ENCODE measurements at places on chromosomes 7 and 10. TPM values are rescaled to one million over a fixed set of nuclear protein-coding genes. Genes with fewer than 3 reads are reported as not detected.
A peak's percentile ranks its signal among the peaks of the same experiment; 100 is the strongest.

DNA sequence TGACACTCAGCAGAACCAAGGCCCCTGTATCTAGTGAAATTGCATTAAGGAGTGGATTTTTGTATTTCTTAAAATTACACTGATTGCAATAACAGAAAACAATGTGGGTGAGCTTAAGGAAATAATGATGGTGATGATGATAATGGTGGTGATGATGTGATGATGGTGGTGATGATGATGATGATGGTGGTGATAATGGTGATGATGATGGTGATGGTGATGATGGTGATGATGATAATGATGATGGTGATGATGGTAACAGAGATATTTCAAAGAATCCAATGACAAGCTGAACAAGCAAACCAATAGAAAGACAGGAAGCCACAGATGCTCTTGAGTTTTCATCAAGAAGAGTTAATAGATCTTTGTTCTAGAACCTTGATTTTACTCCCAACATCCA, 630.7 kb upstream of the AUTS2 start:
- DNase-seq = no peak

DNA sequence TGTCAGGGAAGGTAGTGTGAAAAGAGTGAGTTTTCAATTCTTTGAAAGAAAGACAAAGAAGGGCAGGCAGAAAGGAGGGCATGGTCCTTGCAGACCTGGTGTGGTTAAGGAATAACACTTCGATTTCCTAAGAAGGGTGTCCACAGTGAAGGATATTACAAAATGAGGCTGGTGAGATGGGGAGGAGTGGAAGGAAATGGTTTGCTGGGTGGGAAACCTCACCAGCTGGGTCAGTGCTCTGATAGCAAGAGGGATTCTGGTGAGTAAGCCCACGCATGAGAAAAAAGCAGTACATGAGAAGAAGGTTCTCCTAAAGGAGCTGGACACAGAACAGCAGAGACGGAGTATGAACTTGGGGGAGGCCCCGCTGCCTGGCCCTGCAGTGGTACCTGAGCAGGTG, 230.6 kb upstream of the PLXNA4 start:
- DNase-seq = no peak

DNA sequence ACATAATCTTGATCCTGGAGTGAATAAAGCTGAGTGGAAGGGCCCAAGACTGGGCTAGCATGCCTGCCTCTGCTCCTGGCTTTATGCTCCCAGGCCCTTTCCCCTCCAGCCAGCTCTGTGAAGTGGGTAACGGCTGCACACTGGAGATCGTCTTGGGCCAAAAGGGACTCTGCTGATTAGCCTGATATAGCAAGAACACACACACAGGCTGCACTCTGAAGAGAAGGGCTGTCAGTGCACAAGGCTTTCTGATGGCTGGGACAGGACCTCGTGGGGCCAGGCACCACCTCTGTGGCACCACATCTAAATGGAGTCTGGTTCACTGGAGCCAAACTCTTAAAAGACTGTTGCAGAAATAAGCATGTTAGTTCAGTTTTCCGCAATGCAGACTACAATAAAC, 161.4 kb downstream of the NEURL1 start:
- no peak for DNase-seq

DNA sequence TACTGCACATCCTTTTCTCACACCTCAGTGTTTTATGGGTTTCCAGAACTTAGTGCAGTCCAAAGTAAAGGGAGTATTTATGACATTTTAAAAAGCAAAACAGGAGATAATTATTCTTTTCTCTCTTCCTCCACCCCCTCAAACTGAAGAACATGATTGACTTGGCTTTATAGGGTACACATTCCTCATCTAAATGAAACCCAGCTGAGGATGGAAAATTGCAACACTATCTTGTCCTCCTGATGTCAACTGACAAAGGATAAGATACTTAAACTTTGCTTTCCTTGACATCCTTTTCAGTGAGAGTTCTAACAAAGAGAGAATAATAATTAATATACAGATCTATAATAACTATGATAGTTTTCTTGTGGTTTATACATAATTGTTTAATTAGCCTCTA, 299.1 kb downstream of the BBS9 start:
- DNase-seq = no peak

- no peak for DNase-seq
These were observed 66.1 kb downstream of the AMZ1 start for GRCh38 chr7:2754086-2754485.

DNA sequence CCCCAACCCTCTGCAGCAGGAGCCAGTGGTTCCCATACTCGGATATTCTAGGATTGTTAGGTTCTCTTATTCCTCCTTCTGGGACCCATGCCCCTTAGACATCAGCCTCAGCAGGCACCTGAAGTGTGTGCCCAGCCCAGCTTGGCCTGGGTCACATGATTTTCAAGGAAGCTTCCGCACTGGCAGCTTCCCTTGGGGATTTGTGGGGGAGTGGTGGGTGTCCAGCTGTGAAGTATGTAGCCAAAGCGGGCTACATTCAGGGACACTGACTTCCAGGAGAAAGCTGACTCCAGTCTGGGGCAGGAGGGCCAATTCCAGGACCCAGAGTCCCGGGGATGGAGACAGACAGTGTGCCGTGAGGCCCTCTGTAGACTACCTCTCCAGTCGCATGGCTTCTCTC, 1.3 kb downstream of the LDB1 start:
- DNase-seq = peak; percentile 32

GRCh38 chr10:47058961-47059391, 147.7 kb downstream of the PTPN20 start:
- no peak for DNase-seq

DNA sequence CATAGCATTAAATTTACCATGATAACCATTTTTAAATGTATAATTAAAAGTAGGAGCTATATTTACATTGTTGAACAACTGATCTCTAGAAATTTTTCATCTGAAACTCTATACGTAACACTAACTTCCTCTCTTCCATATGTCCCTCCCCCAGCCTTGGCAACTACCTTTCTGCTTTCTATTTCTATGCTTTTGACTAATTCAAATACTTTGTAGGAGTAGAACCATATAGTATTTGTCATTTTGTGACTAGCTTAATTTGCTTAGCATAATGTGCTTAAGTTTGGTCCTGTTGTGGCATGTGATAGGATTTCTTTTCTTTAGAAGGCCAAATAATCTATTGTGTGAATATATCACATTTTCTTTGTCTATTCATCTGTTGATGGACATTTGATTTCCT, 225.3 kb upstream of the POT1 start:
- no peak for DNase-seq

- DNase-seq = no peak
These were observed 201.5 kb upstream of the GNAI1 start for GRCh38 chr7:79933144-79933543.

- no peak for DNase-seq
These were observed 454.5 kb downstream of the DNAJB6 start for GRCh38 chr7:157791261-157791660.

DNA sequence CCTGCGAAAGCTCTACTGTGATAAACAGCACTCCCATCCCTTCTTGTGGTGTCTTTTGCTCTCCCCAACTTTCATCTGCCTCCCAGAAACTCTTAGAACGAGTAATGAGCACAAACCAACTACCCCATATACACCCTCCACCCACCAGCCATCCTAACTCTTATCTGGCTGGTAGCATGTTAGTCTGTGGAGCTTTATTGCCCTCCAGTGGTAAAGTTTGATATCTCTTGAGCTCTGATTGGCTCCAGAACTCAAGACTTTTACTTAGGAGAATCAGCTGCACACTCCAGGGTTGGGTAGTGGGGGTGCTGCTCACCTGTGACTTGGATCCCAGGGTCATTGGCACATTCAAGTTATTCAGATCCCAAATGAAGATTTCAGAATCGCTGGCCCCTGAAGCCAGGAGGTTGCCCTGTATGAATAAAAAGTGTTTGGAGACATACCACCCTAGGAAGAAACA, 10.9 kb downstream of the SEC31B start:
- peak; percentile 80 for DNase-seq

- DNase-seq = peak; percentile 28
These were observed 180.5 kb downstream of the ZNF365 start for GRCh38 chr10:62554632-62555199.

DNA sequence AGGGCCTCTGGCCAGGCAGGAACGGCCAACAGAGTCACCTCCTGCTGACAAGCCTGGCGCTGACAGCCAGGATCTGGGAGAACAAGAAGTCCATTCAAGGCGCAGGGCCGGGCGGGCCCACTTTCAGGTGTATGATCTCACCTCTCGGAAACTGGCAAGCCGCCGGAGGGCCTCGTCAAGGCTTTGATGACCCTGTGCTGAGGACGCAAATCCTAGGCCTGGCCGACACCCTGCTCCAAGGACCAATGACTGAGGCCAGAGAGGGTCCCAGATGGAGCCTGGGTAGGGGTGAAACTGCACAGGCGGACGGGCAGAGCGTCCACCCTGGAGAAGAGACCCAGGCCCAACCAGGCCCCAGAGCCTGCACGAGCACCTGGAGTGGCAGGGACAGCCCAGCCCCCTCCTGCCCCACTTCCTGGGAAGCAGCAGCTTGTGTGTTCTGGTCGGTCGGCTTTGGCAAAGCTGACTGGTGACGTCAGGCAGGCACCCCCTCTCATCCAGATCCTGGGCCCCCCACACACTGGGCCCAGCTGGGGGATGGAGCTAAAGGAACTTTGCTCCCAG, 30.6 kb downstream of the MYL10 start:
- DNase-seq = no peak

GRCh38 chr7:2169923-2170575, 62.7 kb downstream of the MAD1L1 start:
- no peak for DNase-seq

DNA sequence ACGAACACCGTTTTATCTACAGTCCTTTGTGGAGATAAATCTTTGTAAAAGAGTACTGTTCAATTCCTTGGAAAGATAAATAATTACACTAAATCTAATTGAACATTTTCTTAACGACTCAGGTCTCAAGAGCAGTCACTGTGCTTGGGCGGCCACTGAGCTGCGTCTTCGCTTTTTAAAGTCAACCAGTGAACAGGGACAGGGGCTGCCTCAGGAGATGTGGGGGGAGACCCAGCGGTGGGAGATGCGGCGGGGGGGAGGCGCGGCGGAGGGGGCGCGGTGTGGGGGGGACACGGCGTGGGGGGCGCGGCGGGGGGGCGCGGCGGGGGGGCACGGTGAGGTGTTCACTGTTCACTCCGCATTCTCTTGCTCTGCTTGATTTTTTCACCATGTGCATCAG, 39.8 kb downstream of the CAMK2B start:
- no peak for DNase-seq

DNA sequence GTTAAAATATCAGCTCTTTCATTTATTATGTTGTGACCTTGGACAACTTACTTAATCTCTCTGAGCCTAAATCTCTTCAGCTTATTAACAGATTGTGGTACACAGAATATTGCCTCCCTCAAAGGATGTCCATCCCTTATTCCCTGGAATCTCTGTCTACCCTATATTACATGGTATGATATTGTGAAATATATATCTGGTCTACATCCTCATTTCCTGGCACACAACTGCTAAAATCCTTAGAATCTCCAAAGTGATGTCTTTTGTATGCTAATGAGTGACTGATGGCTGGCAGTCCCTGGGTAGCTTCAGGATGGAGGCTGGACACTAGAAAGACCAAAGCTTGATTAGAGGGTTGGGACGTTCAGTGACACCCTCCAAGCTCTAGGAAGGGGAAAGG, 25.8 kb downstream of the ZNF438 start:
- DNase-seq = no peak

DNA sequence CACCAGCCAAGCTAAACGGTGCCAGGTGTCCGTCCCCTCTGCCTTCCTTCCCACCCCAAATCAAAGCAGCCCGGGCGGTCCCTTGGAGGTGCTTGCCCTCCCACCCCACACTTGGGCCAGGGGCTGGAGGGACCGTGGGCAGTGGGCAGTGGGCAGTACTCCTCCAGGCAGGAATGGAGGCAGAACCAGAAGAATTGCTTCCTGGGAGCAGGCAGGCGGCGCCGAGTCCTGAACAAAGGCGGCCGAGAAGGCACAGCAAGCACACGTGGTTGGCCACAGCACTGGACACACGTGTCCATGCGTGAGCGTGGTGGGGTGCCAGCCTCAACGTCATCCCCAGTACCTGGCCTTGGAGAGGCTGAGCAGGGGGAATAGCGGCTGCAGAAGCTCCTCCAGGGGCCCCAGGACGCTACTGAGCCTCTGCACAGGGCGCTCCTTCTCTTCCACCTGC, 48.4 kb upstream of the NKX6-2 start:
- no peak for DNase-seq

GRCh38 chr7:44306606-44307005, 18.8 kb downstream of the CAMK2B start:
- DNase-seq = peak; percentile 19

DNA sequence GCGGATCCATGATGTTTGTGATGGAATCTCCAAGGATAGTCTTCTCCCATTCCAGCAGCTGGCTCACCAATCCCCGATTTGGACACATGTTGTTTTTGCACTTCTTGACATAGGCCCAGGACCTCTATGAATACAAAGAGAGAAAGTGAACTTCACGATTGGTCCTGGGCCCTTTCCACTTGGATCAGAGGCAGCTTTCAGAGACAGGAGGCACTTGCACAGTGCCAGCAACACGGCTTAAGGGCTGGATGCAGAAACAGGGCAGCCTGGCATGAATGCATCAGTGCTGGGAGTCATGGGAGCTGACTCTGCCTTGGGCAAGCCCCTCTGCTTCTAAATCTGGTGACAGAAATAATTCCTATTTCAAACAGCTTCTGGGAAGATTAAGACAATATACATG, 2.1 kb upstream of the TMEM120A start:
- DNase-seq = no peak

DNA sequence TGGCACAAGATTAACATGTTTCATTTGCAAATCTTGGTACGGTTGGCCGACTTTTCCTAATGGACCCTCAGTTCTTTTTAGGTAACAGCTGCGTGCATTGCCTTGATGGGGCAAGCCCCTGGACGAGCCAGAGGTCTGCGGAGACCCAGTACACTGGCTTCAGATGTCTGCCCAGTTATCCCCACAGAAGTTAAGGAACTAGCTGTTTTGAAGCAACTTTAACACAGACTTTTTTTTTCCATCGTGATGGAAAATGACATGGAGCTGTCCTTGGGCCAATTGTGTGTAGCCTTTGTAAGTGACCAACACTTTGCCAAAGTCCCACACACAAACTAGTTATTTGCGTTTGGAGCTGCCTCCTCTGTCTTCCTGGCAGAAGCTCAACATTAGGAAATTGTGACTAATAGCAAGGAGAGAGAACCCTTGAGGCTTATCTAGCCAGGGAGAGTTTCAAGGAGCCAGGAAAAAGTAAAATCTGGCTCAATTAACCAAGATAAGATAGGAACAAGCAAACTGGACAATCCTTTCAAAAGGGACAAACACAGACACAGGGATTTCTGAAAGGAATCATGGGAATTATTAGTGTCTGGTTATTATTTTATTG, 99.6 kb upstream of the BMPER start:
- DNase-seq = no peak

The LLCFC1 gene
- not detected for total RNA-seq

The RAMP3 gene
- total RNA-seq = not detected

The C7orf57 gene
- not detected for total RNA-seq

The IGFBP3 gene
- total RNA-seq = 1.0 TPM

The CCDC186 gene
- total RNA-seq = 12.8 TPM

The ASB13 gene
- 4.4 TPM for total RNA-seq

The AASS gene
- 0.26 TPM for total RNA-seq

The CALHM3 gene
- 0.63 TPM for total RNA-seq

The CYP26A1 gene
- not detected for total RNA-seq

The PITX3 gene
- not detected for total RNA-seq

The LRRC61 gene
- 21.0 TPM for total RNA-seq

The DGKB gene
- total RNA-seq = not detected
